Stimulated activated CD8-positive, alpha-beta memory T cell treated with anti-CD3 and anti-CD28 coated beads, Interleukin-4, amount 100 ng/mL, for 4 hours (primary cell): ENCODE measurements at places on chromosomes 1 and 21.

DNA sequence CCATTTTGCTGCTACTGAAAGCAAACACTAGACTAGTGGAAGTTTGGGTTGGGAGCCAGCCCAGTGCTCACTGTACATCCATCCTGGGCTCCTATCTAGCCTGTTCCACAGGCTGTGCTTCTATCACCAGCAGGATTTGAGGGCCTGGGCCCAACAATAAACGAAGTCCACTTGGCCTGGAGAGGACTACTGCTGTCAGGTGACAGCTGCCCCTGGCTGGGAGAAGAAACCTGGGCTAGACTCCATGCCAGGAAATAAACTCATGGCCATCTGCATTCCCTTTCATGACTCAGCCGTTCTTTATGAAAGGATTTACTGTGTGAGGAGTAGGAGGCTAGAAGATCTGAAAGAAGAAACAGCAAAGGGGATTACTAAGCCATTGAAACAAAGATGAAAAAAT, 35.5 kb downstream of the COLGALT2 start:
- DNase-seq: no peak

DNA sequence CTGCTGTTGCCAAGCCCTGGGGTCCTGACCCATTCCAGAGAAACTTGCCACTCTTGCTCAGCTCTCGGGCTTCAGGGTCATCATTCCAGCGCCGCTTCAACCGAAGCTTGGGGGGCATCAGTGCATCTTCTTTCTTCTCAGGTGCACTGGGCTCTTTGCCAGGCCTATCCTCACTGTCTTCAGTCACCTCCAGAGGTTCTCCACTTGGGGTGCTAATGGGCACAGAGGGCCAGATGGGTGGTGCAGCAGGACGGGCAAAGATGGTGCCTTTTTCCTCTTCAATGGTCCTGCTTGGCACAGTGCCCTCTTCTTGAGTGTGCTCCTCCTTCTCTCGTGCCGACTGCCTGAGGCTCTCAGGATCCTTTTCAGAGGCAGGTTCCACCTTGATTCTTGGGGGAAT, 13.3 kb downstream of the ETV3 start:
- no peak for DNase-seq

GRCh38 chr1:44670751-44671640, 3.3 kb downstream of the TMEM53 start:
- no peak for DNase-seq

- DNase-seq: no peak
These were observed 21.7 kb upstream of the KCND3 start for GRCh38 chr1:112011202-112011601.

GRCh38 chr1:153532769-153533599, 2.8 kb downstream of the S100A6 start:
- peak; percentile 27 for DNase-seq

DNA sequence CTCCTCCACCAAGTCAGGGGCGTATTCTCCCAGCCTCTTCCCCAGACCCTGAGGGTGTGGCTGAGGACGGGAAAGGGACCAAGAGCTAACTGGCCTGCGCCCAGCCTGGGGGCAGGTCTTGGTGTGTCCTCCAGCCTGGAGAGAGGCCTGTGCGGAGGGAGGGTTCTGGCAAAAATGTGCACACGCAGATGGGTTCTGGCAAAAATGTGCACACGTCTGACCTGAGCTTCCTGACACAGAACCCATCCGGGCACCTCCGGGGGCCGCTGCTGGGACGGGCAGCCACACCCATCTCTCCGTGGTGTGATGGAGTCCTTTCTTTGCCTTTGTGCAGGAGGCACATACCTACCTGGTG, 23.1 kb upstream of the PKP1 start:
- no peak for DNase-seq

DNA sequence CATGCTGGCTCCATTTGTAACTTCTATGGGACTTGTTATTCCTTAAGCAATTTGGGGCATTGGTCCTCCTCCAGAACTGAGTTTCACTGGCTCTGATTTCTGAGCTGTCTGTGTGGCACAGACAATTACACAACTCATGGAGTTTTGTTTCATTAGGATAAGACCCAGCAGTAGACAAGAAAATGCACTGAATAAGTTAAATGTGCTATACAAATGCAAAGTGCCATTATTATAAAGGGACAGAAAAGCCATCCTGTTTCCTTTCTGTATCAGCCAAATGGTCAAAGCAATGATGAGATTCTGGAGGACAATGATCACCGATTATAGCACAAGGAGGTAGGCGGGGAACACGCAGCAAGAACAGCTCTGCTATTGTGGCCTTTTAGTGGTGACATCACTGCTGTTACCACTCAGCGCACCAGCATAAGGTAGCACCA, 81.9 kb downstream of the CNIH3 start:
- DNase-seq: no peak

- DNase-seq: no peak
These were observed 193.5 kb downstream of the CYYR1 start for GRCh38 chr21:26379561-26379960.

GRCh38 chr1:214604523-214604922, 1.5 kb downstream of the CENPF start:
- DNase-seq: no peak

- DNase-seq: no peak
These were observed 843 bp downstream of the DIP2A start for GRCh38 chr21:46459356-46460112.

DNA sequence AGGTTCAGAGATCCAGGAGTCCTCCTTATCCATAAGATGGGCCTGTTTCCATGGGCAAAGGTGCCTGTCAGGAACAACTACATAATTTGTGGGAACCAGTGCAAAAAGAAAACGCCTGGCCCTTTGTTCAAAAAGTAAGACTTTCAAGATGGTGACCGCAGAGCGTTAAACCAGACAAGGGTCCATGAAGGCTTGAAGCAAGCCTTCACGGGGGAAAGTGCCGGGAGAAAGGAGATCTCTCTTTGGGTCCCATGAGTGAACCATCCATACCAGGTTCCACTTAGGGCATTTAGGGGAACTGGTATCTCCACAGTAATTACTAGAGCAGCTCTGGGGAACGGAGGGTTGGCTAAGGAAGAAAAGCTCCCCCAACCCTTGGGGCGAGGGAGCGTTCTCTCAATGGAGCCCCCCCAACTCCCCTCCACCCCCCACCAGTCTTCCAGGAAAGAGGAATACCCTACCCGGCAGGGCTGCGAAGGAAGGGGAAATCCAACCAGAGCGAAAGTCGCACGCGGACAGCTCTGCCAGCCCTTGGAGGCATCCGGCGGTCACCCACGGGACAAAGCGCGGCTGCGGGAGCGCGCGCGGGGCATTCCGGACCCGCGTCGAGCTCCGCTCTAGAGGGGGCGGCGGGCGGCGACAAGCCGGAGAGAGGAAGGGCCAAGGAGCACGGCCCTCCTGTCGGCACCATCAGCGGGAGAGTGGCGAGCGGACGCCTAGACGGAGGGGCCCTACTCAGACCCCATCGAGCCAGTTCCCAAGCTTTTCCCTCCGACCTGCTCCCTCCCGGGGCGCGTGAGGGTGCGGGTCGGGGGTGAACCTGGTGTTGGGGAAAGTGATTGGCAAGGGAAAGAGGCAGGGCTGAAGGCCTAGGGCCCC, 687 bp upstream of the RASSF5 start:
- DNase-seq: no peak

GRCh38 chr21:43803558-43804300, 14.4 kb downstream of the RRP1 start:
- no peak for DNase-seq

DNA sequence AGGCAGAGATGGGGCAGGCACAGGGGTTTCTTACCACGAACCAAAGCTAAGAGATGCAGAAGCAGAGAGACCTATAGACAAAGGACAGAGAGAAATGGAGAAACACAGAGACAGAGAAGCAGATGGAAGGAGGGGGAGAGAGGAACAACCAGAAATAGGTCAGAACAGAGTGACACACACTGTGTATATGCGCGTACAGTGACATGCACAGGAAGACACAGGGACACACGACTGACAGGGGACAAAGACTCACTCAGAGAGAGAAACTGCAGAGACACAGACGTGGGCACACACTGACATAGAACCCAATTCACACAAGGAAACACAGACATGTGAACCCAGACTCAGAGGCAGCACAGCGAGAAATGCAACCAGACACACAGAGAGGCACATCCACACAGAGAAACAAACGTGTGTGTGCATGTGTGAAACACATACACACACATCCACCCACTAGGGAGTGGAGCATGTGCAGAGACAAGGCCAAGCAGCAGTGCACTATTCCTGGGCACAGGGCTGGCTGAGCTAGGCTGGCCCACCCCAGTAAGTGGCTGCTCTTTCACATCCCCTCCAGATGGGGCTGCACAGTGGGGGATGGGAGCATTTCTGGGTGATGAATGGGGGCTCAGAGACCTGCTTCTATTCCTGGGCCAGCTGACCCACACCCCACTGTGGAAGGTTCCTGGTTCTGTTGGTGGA, 123.4 kb upstream of the CSF3R start:
- DNase-seq: no peak

GRCh38 chr1:185804206-185804605, 70.0 kb downstream of the HMCN1 start:
- DNase-seq: no peak

GRCh38 chr1:17059391-17060305, 5.8 kb upstream of the SDHB start:
- DNase-seq: no peak

- DNase-seq: no peak
These were observed 565.7 kb upstream of the PLXNA2 start for GRCh38 chr1:208809876-208810275.

DNA sequence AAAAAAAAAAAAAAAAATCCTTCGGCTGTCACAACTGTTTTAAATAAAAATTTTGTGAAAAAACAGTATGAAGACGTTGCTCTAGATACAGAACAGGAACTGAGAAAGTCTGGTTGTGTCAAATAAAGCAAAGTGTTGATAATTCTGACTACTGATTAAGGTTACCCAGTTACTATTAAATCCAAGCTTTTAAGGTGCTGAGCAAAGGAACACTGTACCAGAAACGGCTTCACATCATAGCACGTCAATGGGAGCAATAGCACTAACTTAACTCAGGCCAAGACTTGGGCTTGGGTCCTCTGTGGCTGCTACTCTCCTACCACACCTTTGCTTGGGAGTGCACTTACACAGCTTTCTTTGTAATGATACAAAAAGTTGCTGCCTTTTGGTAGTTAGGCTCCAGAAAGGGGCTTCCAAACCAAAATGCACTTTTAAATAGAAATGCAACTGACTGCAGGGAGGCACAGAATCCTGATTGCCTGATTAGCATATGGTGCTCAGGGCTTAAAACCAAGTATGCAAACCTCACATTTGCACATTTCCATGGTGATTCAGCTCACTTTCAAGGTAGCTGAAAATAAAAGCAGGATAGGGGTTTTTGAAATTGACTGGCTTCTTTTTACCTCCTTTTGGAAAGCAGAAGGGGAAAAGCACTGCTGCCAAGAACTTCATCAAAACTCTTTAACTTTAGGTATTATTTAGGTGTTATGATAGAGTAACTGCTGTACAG, 6.3 kb downstream of the MCL1 start:
- DNase-seq: no peak

- no peak for DNase-seq
These were observed 187.8 kb upstream of the HP1BP3 start for GRCh38 chr1:20974951-20975350.

- no peak for DNase-seq
These were observed 128.4 kb downstream of the RGS21 start for GRCh38 chr1:192445241-192445640.

GRCh38 chr1:29901624-29902325, 665.5 kb downstream of the PTPRU start:
- no peak for DNase-seq

DNA sequence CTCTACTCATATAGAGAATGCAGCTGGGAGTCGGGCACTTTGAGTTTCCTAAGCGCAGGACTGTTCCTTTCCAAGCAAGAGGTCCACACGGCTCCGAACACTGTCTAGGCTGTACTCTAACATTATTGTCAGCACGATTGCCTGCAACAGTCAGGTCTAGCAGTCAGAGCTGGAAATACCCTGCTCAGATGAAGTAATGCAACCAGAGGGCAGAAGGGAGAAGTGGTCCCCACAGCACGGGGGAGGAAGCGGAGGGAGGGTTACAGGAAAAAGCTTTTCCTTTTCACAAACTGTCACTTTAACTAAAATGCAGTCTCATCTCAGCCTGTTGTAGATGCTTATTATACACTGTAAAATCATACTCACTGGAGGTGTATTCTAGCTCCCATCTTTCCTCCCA, 98.9 kb upstream of the SLC44A3 start:
- DNase-seq: no peak

DNA sequence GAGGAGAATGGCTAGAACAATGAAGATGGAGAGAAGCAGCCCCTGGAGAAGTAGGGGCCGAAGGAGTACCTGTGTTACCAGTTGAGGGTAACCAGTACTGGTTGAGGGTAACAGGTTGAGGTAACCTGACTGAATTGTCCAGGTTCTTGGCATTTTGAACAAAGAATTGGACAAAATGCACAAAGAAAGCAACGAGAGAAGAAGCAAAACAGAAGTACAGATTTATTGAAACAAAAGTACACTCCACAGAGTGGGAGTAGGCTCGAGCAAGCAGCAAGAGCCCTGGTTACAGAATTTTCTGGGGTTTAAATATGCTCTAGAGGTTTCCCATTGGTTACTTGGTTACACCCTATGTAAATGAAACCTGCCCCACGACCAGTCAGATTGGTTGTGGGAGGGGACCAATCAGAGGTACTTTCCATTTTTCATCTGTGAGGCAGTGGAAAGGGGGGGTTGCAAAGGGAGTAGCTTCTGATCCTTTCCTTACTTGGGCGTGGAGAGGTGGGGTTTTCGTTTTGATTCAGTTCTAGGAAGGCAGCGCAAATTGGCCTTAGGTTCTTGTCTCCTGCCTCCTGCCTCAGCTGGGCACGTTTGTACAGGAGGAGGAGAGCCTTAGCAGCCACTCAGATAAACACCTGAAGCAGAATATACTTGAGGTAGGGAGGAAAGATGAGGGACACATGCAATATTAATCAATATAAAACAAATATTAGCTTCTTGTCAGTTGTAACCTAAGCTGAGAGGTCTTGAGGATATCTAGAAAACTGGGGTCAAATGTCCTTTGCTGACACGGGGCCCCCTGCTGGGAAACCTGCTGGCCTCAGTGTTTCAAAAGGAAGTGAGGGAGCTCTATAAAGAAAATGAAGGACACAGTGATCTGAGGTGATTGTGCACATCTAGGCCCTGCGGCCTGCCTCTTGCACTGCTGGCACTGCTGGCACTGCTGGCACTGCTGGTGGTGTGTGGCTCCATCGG, 14.3 kb upstream of the LSM10 start:
- DNase-seq: no peak

DNA sequence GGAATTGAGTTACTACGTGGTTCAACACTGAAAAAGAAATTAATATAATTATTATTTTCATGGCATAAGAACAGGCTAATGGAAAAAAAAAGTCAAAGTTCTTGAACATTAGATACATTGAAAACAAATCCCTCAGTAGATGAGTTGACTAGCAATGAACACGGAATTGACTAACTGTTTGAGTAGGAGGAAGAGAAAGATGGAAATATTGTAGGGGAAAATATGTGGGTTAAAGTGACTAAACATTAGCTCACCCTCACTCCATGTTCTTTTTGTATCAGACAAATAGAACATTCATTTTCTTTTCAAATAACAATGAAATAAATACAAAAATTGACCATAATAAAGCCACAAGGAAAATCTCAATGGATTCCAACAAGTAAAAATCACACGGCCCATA, 84.3 kb downstream of the KCNK2 start:
- no peak for DNase-seq

- no peak for DNase-seq
These were observed 43.0 kb upstream of the RGL1 start for GRCh38 chr1:183761871-183762270.

- DNase-seq: no peak
These were observed 25.9 kb downstream of the KIRREL1 start for GRCh38 chr1:158019171-158019868.
